CD4-positive, alpha-beta T cell treated with Interleukin-6 at 100 ng/mL for 8 hours (primary cell): ENCODE measurements at places on chromosomes 6 and 20.

GRCh38 chr6:15661853-15662325 lies 939 bp downstream of the DTNBP1 start:
- DNase-seq: no peak

GRCh38 chr20:63246490-63247288 lies 7.6 kb downstream of the NKAIN4 start:
- DNase-seq: no peak

GRCh38 chr6:35209622-35210247 lies 4.0 kb upstream of the SCUBE3 start:
- no peak for DNase-seq

DNA sequence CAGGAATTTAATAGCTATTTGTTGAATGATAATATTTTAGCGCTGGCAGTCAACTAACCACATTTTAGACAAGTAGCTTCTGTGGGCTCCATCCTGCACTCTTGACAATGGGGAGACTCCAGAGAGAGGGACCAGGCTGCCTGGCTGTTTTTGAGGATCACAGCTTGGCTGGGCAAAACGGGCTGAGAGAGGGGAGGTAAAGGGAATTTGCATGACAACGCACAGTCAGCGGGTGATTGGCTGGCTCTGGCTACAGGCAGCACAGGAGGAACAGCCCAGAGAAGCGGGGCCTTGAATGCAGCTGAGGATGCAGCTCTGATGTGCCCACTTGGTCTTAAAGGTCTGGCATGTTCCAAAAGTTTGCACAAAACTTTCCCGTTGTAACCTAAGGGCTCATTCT lies 41.2 kb downstream of the LRFN2 start:
- DNase-seq: no peak

GRCh38 chr20:44028868-44029847 lies 114.5 kb downstream of the TOX2 start:
- no peak for DNase-seq

- no peak for DNase-seq
These were observed 12.4 kb downstream of the TPMT start for GRCh38 chr6:18142591-18142861.

- no peak for DNase-seq
These were observed 130.9 kb downstream of the CARMIL1 start for GRCh38 chr6:25410102-25410501.

- DNase-seq: no peak
These were observed 63.5 kb downstream of the LRFN2 start for GRCh38 chr6:40523505-40524172.

GRCh38 chr6:12401200-12401599 lies 111.0 kb downstream of the EDN1 start:
- DNase-seq: no peak

GRCh38 chr20:59217173-59217572 lies 53.6 kb downstream of the ZNF831 start:
- DNase-seq: no peak

DNA sequence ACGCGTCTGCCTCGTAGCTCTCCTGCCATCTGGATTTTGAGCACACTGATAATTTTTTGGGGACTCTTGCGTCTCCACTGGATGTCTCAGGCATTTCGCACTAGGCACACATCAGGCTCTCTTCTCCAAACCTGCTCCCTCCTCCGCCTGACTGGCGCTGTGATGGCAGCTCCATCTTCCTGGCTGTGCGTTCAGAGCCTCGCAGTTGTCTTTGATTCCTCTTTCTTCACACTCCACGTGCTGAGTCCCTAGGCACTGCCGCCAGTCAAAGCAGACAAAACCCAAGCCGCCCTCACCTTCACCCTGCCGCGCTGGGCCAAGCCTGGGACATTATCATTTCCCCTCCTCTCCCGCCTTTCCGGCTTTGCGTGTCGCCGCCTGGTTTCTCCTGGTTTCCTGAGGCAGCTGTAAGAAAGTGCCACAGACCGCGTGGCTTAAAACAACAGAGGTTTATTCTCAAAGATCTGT lies 778 bp downstream of the PSMG4 start:
- DNase-seq: peak; percentile 9

DNA sequence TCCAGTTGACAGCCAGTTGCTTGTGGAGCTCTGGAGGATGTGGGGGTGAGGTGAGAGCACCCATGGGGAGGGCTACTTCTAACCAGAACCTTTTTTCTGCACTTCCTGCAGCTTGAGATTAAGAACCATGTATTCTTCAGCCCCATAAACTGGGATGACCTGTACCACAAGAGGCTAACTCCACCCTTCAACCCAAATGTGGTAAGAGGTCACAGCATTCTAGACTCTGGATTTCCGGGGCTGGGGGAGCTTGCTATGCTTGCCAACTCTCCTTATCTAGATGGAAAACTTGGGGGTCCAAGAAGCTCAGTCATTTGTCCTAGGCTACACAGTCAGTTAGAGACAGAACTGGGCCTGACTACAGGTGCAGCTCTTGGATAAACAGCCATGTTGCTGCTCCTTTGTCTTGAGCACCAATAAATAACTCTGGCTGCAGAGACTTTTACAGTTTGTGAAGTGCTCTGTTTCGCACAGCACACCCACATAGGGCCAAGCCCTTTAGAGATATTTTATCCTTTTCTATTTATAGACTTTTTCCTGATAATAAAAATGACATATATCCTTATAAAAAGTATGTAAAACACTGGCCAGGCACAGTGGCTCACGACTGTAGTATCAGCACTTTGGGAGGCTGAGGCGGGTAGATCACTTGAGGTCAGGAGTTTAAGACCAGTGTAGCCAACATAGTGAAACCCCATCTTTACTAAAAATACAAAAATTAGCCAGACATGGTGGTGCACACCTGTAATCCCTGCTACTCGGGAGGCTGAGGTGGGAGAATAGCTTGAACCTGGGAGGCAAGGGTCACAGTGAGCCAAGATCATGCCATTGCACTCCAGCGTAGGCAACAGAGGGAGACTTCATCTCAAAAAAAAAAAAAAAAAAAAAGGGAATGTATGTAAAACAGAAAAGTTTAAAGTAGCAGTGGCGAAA lies 10.6 kb upstream of the IFT52 start:
- DNase-seq: no peak

GRCh38 chr6:39152262-39152661 lies 37.3 kb upstream of the SAYSD1 start:
- DNase-seq: no peak

DNA sequence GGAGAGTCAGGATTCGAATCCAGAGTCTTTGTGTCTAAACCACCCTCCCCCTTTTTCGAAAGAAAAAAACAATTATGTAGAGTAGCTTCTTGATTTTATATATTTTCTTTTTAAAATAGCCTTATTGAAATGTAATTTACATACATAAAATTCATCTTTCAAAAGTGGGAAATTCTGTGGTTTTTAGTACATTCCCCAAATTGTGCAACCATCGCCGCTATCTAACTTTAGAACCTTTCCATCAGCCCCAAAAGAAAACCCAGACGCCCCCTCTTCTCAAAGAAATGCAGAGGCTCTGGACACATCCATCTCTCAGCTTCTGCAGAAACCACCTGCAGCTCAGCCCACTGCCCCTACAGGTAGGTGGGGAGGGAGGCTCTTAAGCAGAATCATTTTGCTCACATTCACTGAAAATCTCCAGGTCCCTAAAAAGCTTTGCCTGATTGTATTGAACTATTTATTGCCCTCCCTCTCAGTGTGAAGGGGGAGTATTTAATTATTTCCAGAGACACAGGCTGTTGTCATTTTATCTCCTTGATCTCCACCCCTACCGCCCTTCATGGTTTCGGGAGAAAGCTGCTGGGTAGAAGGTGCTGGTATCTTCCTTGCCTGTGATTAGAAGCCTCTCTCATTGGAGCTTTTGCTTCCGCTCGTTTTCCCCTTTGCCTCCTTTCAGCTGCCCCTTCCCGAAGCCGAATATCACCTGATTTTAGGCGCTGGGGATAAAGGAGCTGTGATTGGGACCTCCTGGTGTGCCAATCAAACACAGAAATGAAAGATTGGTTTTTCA lies 68.7 kb upstream of the KCNG1 start:
- no peak for DNase-seq

DNA sequence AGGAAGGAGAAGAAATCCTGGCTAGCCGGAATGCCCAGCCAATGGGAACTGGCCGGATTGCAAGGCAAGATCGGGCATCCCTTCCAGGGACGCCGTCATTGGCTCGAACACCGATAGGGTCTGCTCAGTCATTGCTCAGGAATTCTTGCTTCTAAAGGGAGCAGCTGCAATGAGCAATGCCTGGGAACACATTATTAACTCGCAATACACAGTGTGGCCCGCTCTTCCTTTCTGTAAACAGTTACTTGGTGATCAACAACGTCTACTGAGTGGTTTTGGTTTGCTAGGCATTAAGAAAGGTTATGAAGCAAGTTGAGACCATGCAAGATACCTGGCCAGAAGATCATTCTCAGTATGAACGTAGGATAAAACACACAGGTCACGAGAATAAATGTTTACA lies 165.4 kb upstream of the CITED2 start:
- DNase-seq: no peak

- DNase-seq: no peak
These were observed 20.1 kb upstream of the EMILIN3 start for GRCh38 chr20:41386502-41387427.

DNA sequence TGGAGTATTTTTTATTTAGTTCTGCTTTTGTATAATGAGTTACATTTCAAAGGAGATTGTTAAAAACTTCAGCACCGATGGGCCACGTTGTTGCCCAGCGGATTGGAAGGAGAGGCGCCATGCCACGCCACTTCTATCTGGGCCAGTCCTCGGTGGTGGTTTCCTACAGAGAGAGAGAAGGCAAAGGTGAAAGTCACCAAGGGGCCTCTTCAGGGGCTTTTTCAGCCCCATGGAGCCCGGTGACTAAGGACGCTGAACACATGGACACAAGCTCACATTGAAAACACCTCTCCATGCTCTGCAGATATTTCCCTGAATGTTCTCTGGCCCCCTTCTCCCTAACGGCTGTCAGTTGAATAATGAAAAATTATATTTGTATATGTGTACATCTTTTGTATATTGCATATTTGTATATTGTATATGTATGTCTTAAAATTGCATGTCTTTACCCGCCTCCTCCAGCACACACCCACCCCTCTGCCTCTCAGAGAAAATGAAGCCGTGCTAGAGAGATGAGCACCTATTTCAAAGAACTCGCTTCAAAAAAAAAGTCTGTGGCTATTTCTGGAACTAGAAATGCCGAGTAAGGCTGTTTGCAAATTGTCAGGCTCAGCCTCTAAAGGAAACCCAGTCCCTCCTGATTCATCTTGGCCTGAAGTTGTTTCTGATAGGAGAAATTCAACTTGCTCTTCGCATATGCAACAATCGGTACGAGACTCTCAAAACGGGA lies 91.9 kb upstream of the CDH4 start:
- no peak for DNase-seq

DNA sequence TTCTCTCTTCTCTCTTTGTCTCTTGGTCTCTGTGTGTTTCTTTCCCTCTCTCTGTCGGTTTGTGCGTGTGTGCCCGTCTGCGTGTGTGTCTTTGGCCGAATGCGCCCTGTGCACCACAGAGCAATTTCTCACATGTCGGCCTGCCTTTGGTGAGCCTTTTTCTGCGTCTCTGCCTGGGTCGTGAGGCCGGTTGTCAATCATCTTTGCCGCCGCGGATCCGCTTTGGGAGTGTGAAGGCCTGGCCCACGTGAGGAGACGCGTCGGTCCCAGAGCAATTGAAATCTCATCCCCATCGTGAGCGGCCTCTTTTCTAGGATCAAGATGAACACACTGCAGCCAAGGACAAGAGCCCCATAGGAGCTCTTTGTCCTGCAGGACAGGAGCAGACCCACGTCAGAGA lies 580.7 kb upstream of the ZNF337 start:
- DNase-seq: no peak

DNA sequence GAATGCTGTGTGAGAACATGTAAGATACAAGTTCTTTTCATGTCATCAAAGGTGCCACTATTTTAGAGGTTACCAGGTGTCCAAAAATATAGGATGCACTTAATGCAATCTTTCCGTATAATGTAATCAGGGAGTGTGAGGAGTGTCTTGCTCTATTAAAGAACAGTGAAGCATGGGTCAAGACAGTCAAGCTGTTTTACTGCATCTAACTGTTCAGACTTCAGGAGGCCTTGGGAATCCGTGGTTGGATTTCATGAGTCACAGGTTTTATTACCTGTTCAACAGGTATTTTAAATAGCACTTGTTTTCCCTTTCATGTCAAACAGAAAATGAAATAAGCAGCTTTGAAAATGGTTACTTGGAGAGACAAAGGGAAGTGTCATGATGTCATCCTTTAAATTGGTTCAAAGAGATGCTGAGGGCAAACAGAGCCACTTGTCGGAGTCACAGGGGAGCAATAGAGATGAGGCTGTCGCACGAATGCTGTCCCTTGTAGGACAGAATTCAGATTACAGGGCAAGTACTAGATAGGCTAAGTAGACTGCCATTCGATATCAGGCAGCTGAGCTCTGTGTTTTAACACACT lies 621.5 kb downstream of the QKI start:
- DNase-seq: no peak

DNA sequence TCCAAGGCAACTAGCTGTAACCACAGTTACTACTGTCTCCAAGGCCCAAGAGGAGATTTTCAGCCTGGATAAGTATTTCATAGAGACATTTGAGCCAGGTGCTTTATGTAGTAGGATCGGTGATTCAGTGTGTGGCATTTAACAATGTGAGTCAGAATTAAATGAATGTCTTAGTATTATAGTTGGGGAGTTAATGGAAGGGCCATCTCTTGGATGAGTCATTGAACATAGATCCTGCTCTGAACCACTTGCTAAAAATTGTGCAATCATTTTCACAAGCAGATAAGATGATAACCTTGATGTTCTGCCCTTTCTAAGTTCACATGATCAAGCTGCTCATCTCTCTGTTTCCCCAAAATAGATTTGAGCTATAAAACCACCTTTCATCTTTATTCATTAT lies 668.9 kb upstream of the CITED2 start:
- no peak for DNase-seq

- DNase-seq: no peak
These were observed 346.0 kb upstream of the MARCKS start for GRCh38 chr6:113511100-113511499.

DNA sequence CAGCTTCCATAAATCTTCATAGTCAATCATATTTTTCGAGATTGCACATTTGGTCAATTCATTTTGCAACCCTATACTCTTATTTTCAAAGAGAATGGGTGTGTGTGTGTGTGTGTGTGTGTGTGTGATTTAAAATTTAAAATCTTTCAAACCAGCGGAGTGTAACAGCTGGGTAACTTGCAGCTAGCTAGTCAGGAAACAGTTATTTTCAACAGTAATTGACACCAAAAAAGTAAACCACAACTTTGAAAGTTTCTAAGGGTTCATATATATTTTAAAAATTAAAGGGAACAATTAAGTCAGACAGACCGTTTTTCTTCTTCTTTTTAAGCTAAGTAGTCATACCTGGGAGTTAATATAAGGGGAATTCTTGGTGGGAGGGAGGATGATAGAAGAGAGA lies 57.0 kb downstream of the PRR18 start:
- DNase-seq: no peak

- DNase-seq: no peak
These were observed 83.7 kb upstream of the ZNF322 start for GRCh38 chr6:26743157-26743821.

- no peak for DNase-seq
These were observed 119.9 kb upstream of the PREP start for GRCh38 chr6:105522626-105523322.

DNA sequence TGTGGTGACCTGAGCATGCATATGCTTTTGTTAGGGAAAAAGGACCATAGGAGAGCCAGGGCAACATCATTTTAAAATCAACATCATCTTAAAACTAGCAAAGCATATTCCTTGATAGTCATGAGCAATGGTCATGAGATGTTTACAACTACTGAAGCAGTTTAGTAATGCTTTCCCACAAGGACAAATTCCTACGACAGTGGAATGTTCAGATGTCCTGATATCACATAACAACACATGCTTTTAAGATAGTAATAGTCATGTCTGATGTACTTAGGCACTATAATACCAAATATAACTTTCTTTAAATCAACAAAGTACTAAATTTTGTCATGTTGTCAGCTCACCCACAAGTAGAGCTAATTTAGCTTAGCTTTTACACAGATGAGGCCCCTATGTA lies 370.3 kb downstream of the HTR1B start:
- DNase-seq: no peak
